ENCODE measurements at places on chromosomes 1 and 21. TPM values are rescaled to one million over a fixed set of nuclear protein-coding genes. Genes with fewer than 3 reads are reported as not detected.

The LCE2B gene
- not detected for total RNA-seq

The PCP4L1 gene
- not detected for total RNA-seq

The SLC2A5 gene
- total RNA-seq: not detected

The NECTIN4 gene
- total RNA-seq: 9.0 TPM

The SYNC gene
- total RNA-seq: 2.1 TPM

The PRPF38A gene
- total RNA-seq: 57.2 TPM

The ACTL8 gene
- 0.55 TPM for total RNA-seq

The TTC22 gene
- total RNA-seq: 24.1 TPM

The RNU1-4 gene
- 3,235 TPM for total RNA-seq

The YBX1 gene
- total RNA-seq: 1,130 TPM

The CLCA1 gene
- total RNA-seq: not detected

The VANGL1 gene
- 33.4 TPM for total RNA-seq

The C8A gene
- not detected for total RNA-seq

The NPPA gene
- not detected for total RNA-seq

The ELF3 gene
- 318 TPM for total RNA-seq

The TRIM33 gene
- total RNA-seq: 38.7 TPM

The AURKAIP1 gene
- 164 TPM for total RNA-seq

The ADORA1 gene
- total RNA-seq: 5.9 TPM

The KIF26B gene
- 0.11 TPM for total RNA-seq

The PRAMEF14 gene
- not detected for total RNA-seq

The AIRE gene
- total RNA-seq: not detected

The CYP4X1 gene
- total RNA-seq: not detected

The SIM2 gene
- 18.5 TPM for total RNA-seq

The TMEM69 gene
- 25.5 TPM for total RNA-seq

The S100A7A gene
- not detected for total RNA-seq

The CRYAA gene
- total RNA-seq: not detected

The CRNN gene
- not detected for total RNA-seq

The PATJ gene
- total RNA-seq: 86.8 TPM

The OR2T29 gene
- not detected for total RNA-seq

Data from PC-9 (cell line).